ENCODE measurements at places on chromosomes 7 and 10.

DNA sequence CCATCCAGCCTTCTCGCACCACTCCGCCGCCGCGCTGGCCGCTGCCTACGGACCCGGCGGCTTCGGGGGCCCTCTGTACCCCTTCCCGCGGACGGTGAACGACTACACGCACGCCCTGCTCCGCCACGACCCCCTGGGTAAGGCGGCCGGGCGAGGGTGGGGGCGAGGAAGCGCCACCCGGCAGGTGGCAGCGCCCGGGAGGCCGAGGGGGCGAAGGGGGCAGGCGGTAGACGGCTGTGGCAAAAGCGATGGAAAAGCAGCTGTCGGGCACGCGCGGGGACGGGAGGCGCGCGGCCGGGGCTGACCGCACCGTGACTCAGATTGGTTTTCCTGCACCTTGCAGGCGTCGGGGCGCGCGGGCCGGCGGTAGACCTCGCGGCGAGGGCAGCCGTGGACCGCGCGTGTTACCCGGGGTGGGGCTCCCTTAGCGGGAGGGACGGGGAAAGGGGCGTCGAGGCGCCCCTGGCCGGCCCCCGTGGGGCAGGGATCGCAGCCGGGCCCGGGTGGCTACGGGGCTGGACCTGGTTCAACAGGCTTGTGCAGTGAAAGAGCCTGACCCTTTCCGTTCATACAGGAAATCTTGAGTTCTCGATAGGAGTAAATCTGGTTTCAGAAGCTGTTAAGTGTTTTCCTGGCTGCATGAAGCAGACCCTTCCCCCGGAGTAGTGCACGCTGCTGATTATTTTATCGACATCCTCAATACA is 608 bp downstream of the HHEX start:
- DNase-seq, result peak; percentile 73

GRCh38 chr10:67602268-67602950 is 93.6 kb downstream of the CTNNA3 start:
- DNase-seq, result peak; percentile 26

DNA sequence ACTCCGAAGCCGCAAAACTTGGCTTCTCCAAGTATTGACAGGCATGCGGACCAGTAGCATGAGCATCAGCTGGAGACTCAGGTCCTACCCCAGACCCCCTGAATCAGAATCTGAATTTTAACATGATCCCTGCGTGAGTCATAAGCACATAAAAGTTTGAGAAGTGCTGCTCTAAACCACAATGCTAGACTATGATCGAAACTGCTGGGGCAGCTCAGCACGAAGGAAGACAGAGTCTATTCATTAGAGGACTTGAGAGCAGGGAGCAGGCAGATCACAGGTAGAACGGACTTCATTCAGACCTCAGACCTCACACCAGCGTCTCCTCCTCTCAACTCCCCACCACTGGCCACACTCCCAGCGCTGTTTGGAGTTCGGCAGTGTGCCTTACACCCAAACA is 16.9 kb downstream of the CAMK2G start:
- no peak for DNase-seq

DNA sequence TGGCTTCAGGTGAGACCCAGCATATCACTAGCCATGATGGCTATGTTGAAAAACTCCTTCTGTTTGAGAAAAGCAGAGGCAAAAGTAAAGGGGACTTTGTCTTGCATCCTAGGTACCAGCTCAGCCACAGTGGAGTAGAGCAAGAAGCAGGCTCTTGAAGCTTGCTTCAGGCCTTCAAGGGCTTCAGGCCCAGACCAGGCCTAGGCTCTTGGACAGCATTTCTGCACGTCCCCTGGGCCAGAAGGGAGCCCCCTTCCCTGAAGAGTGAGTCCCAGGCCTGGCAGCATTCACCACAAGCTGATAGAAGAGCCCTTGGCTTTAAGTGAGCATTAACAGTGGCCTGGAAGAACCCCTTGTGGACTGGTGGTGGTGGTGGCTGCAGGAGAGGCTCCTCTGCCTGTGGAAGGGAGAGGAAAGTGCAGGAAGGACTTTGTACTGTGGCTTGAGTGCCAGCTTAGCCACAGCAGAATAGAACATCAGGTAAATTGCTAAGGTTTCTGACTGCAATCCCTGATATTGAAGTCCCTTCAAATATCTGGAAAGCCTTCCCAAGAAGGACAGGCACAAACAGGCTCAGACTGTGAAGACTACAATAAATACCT is 28.1 kb upstream of the FAM171A1 start:
- no peak for DNase-seq

DNA sequence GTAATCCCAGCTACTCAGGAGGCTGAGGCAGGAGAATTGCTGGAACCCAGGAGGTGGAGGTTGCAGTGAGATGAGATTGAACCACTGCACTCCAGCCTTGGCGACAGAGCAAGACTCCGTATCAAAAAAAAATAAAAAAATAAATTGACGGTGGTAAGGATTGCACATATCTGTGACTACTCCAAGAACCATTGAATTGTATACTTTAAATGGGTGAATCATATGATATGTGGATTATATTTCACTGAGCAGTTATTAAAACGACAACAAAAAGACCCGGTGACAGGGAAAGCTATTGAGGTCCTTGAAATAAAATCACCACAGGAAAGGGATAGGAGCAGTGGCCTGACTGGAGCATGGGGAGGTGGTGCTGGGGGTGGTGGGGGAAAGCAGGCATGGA is 31.2 kb upstream of the COMTD1 start:
- no peak for DNase-seq

- DNase-seq, result no peak
Observed at GRCh38 chr7:140661124-140661523, 11.6 kb upstream of the ADCK2 start.

GRCh38 chr10:84308481-84309304 is 19.7 kb upstream of the CCSER2 start:
- no peak for DNase-seq

- no peak for DNase-seq
Observed at GRCh38 chr10:123769647-123770046, 103.5 kb downstream of the GPR26 start.

- no peak for DNase-seq
Observed at GRCh38 chr10:2826675-2827074, 240.7 kb upstream of the PFKP start.

GRCh38 chr10:18879284-18879683 is 169.3 kb upstream of the MALRD1 start:
- DNase-seq, result no peak

DNA sequence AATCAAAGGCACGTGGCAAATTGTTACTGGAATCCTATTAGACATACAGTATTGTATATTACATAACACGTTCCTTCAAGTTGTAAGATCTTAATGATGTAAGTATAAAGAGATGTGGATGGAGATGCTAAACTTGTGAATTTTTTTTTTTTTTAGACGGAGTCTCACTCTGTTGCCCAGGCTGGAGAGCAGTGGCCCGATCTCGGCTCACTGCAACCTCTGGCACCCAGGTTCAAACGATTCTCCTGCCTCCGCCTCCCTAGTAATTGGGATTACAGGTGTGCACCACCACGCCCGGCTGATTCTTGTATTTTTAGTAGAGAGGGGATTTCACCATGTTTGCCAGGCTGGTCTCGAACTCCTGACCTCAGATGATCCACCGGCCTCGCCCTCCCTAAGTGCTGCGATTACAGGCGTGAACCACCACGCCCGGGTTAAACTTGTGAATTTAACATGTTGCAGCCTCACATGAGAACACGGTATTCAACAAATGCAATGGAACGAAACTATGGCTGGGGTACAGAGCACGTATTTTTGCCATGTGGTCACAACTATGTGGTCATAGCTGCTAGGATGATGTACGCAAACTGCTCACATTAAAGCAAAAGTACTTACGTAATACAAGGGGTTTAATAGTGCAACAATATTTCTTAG is 818 bp upstream of the SUPV3L1 start:
- no peak for DNase-seq

DNA sequence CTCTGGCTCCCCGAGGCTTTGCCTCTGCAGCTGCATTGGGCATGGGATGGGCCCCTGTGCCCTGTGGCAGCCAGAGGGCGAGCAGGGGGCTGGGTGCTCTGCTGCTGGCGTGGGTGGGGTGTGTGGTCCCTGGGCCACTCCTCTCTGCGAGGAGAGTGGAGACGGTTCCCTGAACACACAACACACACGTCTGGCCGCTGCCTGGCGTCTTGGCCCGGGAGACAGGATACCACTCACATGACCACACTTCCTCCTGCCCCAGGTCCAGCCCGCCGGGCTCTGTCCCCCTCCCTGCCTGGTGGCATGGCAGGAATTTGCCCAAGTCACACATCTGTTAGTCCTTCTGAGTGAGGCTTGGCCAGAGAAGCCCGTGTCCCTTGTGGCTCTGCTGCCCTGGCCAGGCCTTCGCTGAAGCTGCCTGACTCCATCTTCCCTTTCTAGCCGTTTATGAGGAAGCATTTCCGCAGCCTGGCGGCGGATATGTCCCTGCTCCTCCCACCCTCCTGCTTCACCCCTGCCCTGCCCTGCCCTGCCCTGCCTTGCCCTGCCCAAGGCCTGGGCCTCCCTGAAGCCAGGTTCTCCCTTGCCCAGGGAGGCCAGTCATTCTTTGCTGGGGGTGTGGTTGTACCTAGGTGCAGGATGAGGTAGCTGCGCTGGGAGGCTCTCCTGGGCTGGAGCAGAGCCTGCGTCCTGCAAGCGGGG is 3.0 kb downstream of the BRI3 start:
- DNase-seq, result no peak

- DNase-seq, result no peak
Observed at GRCh38 chr7:19210893-19211413, 65.7 kb upstream of the FERD3L start.

DNA sequence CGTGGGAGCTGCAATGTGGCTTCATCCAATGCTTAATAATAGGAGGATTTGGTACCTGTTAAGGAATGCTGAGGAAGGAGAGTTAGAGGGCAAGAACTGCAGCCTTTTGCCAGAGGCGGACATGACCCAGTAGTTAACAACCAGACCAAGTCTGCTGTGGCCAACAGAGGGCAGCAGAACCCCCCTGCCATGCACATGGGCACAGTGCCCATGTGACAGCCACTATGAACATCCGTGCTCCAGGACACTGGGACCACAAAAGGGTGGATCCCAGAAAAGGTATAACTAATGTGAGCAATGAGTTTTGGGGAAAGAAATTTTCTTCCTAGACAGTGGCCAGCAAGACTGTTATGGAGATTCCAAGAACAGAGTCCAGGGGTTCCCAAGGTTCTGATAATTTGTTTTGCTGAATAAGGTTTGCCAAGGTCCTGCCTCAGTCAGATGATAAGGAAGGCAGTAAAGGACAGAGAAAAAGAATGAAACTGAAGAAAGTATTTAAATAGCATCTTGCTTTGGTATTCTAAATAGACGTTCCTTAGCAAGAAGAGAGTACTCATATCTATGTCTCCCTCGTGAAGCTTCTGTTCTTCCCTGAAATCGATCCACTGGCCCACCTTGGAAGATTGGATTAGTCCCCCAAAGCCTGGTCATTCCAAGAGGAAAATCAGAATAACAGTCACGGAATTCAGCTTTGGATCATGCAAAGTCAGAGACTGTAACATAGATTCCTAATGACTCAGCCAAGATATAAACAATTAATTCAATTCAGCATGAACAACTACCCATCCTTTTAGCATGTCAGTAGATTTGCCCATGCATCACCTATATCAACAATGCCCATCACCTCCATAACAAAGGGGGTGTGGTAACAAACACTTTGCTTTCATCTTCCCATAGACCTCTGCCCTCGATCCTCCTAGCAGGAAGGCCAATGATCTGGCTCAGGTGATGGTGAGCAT is 56.0 kb downstream of the LGI1 start:
- peak; percentile 44 for DNase-seq

GRCh38 chr10:131885391-131886165 is 15.2 kb upstream of the PPP2R2D start:
- peak; percentile 76 for DNase-seq

DNA sequence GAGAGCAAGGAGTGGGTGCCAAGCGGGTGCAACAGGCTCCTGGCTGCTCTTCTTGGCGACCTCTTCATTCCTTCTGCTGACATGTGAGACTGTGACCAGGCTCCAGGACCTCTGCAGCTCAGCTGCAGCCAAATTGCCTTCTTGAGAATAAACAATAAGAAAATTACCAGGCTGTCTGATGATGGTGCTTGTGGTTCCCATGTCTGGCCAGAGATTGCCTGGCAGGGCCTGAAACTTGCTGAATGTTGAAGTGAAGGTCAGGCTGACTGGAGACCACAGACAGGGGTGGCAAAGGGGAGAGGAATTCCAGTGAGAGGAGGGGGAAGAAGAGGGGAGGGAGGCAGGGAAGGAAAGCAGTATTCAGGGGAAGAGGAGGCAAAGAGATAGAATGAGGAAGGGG is 497.4 kb upstream of the PODXL start:
- DNase-seq, result no peak

DNA sequence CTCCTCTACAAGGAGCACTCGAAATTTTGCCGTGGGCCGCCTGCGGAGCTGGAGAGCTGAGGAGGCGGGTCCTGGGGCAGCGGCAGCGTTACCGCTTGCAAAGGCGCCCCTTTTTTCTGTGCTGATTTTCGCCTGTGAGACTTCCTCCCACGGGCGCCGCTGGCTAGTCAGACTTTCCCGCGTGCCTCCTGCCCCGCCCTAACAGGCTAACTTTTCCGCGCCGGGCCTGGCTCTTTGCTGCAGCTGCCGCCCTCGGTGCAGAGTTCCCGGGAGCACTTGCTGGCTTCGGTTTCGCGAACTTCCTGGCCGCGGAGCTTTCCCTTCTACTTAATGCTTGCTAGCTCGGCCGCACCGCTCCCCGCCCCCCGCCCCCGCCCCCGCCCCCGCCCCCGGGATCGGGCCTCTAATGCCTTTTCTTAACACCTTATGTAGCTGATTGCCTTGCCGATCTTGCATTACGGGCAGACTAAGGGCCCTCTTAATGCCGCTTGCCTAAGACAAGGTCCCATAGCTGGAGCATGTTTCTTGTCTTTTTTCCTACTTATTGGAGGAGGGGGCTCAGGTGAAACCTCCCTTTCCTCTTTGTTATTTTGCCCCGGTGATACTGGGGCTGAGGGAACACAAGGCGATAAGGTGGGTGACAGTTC is 37.9 kb upstream of the RASGEF1A start:
- DNase-seq, result peak; percentile 46

DNA sequence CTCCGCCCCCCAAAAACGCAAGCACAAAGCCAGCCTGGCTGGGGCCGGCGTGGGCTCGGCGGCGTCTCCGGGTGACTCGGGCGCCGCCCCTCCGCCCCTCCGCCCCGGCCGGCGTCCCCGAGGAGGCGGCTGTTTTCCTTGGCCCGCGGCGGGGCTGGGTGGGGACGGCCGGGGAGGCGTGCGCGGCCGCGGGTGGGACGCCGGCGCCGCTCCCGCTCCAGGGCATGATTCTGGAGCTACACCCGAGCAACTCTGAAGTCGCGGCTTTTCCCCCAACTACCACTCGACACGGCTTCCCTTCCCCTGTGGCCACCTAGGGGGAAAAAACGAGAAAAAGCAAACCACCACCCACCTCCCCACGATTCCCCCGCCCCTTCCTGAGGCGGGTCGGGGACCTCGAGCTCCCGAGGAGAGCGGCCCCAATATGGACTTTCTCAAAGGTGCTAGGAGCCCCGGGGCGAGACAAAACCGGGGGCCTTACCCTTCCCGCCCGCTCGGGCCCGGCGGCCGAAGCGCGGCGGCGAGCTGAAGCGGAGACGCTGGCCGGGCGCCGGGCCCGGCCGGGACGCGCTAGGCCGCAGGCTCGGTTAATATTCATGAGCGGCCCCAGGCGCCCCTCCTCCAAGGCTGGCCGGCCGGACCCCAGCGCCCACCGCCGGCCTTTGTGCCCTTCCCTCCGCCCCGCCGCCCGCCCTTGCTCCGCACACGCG is 856 bp downstream of the ARHGAP21 start:
- peak; percentile 61 for DNase-seq

GRCh38 chr7:7694542-7694941 is 23.9 kb downstream of the RPA3 start:
- DNase-seq, result no peak

GRCh38 chr10:31940839-31941653 is 12.4 kb upstream of the ARHGAP12 start:
- DNase-seq, result peak; percentile 98

GRCh38 chr10:71550628-71551027 is 153.9 kb downstream of the CDH23 start:
- DNase-seq, result no peak

- no peak for DNase-seq
Observed at GRCh38 chr7:49774459-49775064, 1.1 kb downstream of the VWC2 start.

Measured in A549 (cell line).